ENCODE measurements at places on chromosomes 2 and 18.

DNA sequence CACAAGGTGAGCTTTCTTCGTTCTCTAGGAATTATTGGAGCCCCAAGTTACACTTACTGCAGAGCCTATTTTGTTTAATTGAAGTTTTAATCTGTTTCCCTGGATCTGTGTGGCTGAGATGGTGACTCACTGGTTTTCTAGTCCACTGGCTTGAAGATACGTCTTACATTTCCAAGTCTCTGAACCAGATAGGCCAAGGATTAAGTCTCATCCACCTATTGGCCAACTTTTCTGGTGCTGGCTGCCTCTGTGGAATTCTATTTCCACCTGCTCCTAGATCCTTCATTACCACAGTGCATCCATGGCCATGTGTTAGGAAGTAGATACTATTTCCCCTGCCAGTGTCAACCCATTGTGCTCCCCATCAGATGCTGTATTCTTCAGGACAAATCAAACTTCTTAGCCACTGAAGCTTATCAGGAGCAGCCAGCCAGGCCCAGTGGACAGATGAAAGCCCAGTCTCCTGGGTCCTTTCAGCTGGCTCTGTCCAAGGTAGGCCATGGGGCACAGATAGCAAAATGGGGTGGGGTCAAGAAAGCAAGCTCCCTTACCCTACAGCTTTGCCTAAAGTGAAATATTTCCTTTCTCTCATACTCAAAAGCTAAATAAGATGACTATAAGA lies 198.8 kb upstream of the TCF4 start:
- DNase-seq: no peak

- no peak for DNase-seq
These were observed 6.6 kb downstream of the NT5DC4 start for GRCh38 chr2:112727276-112728028.

GRCh38 chr2:159322419-159322818 lies 35.9 kb upstream of the WDSUB1 start:
- no peak for DNase-seq

GRCh38 chr2:25524507-25524906 lies 148.9 kb downstream of the DTNB start:
- DNase-seq: no peak

DNA sequence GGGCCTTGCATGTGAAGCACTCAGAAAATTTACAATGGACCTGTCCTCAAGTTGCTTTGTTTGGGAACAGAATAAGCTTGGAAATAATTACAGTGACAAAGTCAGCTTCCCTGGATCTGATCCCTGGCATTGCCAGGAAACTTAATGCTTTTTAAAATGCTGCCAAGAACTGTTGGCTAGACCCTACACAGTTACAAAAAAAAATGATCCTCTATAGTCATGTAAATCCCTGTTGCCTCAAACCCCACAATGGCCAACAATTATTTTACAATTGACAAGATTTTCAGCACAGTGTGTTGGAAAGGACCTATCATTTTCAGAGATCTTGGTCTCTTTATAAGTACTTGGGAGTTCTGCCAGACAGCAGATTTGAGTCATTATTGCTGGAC lies 470.4 kb upstream of the ACVR2A start:
- DNase-seq: no peak

DNA sequence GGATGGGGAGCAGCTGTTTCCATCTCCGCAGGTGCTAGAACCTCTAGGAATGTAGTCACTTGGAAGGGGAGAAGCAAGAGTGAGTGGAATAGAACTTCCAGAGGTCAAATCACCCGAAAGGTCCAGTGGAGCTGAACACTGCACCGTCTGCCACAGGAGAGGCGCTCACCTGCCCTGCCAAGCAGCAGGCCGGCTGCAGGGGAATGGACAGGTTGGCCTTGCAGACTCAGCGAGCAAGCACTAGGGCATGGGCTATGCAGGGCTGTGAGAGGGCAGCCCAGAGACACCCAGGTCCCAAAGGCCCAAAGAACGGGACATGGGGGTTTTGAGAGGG lies 214.2 kb downstream of the TNS1 start:
- no peak for DNase-seq

DNA sequence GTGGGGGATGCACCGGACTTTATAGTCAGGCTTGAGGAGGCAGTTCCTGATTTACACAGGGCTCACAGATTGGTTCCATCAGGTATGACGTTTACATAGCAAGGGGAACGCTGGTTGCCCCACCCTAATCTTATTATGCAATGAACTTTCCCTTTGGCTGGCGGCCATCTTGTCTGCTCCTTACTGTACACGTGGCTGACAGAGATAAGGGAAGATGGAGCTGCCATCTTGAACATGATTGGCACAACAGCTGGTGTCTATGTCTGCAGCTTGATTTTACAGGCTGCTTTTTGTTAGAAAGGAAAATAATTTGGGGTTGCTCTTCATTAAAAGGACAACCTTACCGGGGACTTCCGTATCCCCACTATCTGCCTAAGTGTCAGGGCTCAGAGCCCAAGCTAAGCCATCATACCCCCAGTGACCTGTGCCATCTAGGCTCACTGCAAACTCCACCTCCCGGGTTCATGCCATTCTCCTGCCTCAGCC lies 33.5 kb upstream of the ATG16L1 start:
- DNase-seq: no peak
